COLO829 (cell line): ENCODE measurements at places on chromosomes 6 and 20.

DNA sequence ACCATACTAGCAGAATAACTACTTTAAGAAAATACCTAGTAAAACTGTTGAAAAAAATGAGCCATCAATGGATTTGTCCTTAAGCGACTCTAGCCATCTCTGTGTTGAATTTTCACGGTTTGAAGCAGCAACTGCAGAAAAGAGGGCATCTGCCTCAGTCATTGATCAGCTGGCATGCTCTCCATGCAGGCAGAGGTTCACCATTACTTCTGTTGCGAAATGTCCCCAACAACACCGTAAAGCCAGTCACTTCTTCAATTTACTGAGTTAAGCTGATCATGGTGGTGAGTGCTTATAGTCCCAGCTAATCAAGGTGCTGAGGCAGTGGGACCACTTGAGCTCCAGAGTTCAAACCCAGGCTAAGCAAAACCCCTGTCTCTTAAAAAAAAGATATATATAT, 11.1 kb downstream of the TPD52L1 start:
- no peak for DNase-seq

DNA sequence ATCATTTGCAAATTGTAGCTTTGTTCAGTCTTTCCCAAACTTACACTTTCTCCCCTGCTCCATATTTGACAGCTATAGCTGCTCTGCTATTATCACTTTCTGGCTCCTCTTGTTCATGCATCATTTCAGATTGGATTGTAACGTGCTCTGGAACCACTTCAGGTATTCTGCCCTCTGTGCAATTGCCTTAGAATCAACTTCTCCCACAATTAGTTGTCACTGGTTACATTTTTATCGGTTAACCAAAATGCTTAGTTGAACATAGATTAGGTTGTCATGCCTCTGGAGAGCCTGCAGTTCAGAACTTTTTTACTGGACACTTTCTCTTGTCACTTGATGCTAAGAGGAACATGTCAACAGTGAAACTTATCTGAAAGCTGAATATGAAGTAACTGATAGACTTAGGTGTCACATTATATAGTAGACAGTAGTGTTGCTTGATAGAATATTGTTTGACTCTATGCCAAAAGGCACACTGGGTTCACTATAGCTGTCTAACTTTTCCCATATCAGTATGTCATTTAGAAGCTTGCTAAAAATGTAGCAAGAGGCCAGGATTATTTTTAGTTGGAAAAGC, 127.7 kb upstream of the PTPRK start:
- no peak for DNase-seq

DNA sequence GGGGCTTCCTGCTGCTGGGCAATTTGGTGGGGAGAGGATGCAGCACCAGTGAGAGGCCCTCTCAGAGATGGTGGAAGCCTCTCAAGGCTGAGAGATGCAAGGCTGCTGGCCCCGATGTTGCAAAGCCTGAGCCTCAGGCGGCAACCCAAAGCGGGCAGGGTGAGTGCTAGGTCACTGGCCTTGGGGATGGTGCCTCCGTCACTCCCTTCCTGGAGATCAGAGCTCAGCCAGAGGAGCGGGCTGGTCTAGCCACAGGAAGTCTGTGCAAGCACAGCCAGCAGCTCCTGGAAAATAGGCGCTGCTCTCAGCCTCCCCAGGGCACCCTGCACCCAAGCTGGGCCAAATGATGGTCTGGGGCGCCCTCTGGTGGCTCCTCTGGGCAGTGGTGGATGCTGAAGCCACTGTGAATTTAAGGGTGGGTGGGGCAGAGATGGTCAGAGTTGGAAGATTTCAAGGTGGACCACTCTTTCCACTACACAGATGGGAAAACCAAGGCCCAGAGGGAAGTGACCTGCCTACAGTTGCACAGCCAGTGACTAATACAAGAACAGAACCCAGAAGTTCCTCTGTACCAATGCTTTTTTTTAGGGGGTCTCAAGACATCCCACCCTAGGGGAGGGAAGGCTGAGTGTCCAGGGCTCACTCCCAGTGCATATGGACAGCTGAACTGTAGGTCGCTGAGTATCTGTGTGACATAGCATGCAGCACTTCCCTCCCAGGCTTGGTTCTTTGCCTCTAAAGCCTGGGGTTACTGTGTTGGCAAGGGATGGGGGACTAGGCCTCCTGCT, 20.8 kb downstream of the C20orf203 start:
- peak; percentile 94 for DNase-seq

DNA sequence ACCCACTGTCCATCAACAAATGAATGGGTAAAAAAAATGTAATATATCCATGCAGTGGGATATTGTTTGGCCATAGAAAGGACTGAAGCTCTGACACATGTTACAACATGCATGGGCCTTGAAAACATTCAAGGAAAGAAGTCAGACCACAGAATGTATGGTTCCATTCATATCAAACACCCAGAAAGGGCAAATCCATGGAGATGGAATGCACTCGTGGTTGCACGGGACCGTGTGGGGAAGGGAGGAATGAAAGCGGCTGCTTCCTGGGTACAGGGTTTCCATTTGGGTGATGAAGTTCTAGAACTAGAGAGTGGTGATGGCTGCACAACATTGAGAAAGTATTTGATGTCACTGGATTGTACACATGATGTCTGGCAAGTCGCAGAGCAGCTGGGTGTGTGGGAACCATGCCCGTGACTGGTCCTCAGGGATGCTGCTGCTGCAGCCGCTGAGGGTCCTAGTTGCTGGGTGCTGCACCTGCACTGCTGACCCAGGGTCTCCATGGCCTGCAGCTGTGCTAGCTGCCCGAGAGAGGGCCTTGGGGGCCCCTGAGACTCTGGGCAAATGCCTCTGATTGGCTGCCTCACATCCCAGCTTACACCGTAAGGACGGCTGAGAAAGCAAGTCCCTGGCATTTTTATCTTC, 220.3 kb downstream of the NRN1 start:
- peak; percentile 60 for DNase-seq

GRCh38 chr20:17787816-17788215, 88.0 kb downstream of the BANF2 start:
- DNase-seq = no peak

DNA sequence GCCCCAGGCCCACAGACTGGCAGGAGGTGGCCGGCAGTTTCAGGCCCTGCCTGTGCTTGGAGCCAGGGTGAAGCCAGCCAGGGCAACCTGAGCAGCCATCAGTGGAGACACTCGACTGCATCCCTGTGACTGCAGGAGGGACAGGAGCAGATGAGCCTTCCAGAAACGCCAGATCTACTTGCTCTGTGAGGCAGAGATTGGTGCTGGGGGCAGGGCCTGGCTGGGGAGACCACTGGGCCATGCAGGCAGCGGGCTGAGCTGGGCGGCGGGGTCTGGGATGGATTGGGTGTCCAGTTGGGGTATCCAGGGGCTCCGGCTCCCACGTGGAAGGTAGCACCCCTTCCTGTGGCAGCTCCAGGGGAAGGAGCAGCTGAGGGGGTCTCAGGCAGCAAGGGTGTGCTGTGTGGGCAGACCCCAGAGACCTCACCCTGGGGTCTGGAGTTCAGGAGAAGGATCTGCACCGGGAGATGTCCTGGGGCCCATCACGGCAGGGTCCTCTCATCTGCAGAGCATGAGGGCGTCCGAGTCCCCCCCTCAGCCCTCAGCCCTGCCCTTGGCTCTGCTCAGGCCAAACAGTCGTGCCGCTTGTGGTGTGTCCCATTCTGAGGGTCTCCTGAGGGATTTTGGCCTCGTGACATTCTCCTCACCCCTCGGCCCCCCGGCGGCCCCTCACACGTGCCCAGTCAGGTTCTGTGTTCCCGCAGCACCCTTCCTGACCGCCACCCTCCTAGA, 334.9 kb downstream of the TAF4 start:
- no peak for DNase-seq

GRCh38 chr20:8352486-8352885, 220.4 kb downstream of the PLCB1 start:
- no peak for DNase-seq

DNA sequence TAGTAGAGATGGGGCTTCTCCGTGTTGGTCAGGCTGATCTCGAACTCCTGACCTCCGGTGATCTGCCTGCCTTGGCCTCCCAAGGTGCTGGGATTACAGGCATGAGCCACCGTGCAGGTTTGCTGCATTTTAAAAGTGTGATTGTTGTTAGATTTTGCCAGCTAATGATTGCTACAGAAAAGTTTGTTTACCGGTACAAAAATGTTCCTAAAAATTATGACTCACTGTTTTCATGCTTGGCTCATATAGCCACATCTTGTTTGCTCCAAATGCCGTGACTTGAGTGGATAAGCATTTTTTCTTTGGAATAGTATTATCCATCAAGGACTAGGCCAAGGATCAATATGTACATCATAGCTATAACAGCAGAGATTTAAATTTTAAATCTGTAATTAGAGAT, 24.3 kb downstream of the LRRN4 start:
- DNase-seq = no peak

DNA sequence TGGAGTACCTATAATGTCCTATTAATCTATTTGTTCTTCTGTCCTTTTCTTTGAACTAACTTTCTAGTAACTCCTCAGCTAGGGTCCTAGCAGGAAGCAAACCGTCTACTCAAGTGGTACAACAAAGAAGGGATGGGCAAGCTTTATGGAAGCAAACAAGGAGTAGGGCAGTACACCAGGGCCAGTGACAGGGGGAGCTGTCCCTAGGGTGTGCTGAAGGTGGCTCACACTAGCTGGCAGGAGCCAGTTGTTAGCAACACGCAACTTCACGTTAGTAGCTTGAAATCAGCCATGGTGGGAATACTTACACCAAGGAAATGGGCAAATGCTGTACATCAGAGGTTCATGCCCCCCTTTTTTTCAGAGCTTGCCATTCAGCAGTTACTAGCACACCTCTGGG, 74.0 kb upstream of the EYA2 start:
- no peak for DNase-seq

DNA sequence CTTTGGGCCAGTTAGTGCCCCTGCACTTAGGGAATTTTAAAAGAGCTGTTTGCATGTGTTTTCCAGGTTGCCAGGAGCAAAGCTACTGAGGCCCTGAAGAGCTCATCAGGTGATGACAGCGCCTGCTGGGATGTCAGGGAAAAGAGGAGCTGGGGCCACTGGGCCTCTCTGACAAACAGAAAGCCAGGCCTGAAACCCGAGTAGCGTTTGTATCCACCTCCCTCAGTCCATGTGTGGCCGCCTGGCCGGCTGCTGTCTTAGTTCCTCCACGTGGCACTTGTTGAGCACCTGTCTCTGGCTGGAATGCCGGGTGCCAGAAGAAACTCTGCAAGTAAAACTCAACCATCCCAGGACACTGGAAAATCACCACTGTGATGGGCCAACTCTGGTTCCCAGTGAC, 601.2 kb downstream of the CDH26 start:
- DNase-seq = no peak

DNA sequence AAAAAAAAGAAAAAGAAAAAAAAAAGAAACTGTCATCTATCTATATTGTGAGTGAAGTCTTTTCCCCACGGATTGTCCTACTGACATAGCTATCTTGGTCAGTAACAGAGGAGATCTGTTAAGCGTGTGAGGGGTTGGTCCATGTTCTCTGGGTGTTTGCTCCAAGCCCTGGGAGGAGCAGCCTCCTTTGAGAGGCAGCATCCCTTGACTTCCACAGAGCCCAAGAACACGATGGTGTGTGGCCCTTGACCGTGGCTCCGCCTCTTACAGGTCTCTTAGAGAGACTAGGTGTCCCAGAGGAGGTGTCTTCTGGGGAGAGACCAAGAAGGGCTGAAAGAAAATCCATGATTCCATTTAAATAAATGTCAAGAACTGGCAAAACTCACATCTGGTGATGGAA, 60.1 kb upstream of the GTSF1L start:
- no peak for DNase-seq

DNA sequence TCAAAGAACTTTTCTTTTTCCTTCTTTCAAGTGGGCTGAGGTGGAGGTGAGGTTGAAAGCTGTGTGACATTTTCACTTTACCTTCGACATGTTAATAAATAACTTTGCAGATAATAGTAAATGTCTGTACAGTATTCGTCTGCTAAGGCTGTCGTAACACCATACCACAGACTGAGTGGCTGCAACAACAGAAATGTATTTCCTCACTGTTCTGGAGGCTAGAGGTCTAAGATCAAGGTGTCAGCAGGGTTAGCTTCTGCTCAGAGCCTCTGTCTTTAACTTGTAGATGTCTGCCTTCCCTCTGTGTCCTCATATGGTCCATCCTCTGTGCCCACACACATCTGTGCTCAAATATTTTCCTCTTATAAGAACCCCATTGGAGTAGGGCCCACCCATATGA, 14.9 kb downstream of the PHACTR2 start:
- no peak for DNase-seq

GRCh38 chr6:90290811-90291420, 5.7 kb downstream of the BACH2 start:
- DNase-seq = peak; percentile 35

DNA sequence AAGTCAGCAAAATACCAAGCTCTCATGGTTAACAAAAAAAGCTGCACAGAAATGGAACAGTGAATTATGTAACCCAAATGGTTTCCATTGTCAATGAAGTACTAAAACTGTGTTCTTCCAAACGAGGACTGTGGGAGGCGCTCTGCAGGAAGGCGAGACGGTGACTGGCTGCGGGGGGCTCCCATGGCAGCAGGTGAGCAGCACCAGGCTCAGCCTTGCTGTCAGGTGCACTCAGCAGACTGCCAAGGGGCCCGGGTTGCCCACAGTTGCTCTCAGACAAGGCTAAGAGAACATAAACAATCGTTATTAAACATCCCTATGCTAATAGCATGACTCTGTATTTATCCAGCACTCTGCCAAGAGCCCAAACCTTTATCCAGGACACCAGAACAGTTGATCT, 630.3 kb upstream of the ARID1B start:
- DNase-seq = no peak

DNA sequence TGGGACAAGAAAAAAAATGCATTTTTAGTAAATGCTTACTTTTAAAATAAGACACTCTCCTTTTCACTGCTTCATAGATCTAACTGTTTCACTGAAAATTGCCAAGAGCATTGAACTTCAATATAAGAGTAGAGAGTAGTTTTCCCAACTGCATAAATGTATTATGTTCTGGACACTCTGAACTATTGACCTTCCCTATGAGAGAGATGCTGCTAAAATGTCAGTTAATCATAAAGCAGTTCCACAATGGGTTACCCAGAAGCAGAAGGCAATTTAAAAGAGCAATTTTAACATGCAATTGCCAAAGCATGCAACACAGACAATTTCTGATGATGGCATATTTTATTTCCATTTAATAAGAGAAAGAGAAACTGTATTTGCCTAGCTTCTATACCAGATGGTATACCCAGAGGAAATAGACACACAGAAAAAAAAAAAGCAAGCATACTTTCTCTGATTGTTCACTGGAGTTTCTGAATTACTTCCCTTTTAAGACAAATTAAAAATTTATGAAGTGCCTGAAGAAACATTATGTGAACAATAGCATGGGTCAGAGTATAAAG, 279.1 kb upstream of the THEMIS start:
- DNase-seq = no peak

- no peak for DNase-seq
These were observed 1.6 kb downstream of the NOX3 start for GRCh38 chr6:155454008-155454407.

GRCh38 chr6:104710543-104711335, 149.0 kb downstream of the HACE1 start:
- no peak for DNase-seq
